HFFc6 (cell line): ENCODE measurements at places on chromosomes 3 and 15. TPM values are rescaled to one million over a fixed set of nuclear protein-coding genes. Genes with fewer than 3 reads are reported as not detected.

DNA sequence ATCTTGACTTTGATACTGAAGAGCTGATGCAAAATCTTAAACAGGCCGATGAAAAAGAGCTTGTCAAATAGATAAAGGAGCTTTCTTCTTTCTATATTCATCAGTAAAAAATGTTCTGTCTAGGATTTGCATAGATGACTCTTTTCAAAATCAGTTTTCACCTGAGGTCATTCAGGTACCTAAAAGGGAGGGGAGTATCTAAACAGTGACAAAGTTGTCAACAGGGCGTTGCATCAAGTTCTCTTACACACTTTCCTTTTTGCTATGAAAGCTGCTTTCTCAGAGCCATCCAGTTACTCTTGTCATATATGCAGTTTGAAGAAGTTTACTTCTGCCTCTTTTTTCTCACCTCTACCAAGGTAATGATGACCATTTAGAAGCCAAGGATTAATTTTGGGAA lies 60.0 kb downstream of the AKAP13 start:
- no peak for DNase-seq

Gene MUC20
- 0.14 TPM in 1 of 3 replicates, not detected in the others for total RNA-seq

GRCh38 chr15:74535388-74536084 lies 5.5 kb upstream of the ARID3B start:
- DNase-seq: no peak

DNA sequence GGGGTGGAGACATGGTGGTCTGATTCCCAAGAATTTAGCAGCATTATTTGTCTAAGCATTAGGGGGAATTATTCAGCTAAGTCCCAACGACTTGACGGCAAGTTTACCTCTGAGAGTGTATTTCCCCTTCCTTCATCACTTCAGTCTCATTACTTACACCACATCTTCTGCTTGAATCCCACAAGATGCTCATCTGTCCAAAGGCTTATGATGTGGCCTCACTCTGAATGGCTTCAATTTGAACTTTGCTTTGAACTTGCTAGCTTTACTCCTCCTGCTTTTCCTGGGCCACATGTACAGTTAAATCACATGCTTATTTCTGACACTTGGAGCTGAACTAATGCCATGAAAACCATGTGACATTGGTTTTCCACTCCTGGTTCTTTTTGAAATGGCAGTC lies 231.3 kb upstream of the SATB1 start:
- no peak for DNase-seq

DNA sequence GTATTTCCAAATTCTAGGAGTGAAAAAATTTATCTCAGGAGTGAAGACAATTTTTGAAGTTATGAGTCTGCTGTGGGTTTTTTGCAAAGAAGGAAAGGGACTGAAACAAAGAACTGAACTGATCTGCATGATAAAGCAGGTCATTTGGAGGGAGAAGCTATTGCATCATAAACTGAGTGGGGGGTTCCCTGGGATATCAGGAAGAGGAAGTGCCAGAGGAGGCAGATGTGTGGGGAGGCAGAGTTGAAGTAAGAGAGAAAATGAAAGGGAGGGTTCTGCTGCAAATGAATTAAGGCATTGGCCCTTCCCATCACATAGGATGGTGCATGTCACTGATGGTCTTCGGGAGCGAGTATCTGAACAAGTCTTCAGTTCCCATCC lies 379.2 kb downstream of the VPS13C start:
- DNase-seq: no peak

Gene VPS8
- 28.4 and 31.2 TPM in 2 replicates for total RNA-seq

Gene TMC3
- not detected in 3 replicates for total RNA-seq

GRCh38 chr3:13932578-13933295 lies 52.9 kb upstream of the WNT7A start:
- no peak for DNase-seq

Gene CLDN16
- total RNA-seq: not detected in 2 replicates

DNA sequence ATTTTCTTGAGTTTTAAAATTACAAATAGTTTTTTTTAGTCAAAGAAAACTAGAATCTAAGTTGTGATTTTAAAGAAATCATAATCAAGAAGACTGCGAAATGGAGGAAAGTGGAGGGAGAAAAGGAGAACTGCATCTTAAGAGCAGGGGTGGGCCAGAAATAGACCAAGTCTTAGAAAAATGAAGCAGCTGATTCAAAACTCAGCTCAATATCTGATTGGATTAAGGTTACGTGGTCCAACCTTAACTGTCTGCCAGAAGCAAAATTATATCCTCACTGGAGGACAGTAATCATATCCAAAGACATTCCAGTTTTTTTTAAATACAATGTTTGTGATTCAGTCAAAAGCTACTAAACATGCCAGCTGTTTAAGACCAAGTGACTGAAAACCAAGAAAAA lies 41.4 kb downstream of the CHSY1 start:
- DNase-seq: no peak

Gene IQCF5
- total RNA-seq: not detected in 3 replicates
